ENCODE measurements at places on chromosomes 11 and 22.

GRCh38 chr11:93063086-93063485 is 93.6 kb downstream of the MTNR1B start:
- DNase-seq = no peak

DNA sequence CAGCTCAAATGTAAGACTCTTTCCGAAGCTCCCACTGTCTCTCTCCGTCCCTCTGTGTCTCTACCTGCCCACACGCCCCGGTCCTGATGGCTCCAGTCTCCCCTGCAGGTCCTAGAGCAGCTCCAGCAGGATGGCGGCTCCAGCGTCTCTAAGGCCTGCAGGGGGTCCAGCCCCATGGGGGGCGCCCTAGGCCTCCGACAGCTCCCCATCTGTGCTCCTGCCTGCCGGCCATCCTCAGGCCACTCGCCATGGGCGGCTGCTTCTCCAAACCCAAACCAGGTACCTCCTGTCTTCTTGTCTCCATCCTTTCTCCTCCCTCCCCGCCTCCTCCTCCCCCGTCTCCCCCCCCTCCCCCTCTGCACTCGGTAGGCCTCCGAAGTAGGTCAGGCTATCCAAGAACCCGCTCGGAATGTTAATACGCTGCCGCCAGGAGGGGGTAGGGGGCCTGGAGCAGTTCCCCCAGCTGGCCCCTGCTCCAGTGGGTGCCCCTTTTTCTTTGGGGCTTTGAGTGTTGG is 699 bp downstream of the AIFM3 start:
- no peak for DNase-seq

DNA sequence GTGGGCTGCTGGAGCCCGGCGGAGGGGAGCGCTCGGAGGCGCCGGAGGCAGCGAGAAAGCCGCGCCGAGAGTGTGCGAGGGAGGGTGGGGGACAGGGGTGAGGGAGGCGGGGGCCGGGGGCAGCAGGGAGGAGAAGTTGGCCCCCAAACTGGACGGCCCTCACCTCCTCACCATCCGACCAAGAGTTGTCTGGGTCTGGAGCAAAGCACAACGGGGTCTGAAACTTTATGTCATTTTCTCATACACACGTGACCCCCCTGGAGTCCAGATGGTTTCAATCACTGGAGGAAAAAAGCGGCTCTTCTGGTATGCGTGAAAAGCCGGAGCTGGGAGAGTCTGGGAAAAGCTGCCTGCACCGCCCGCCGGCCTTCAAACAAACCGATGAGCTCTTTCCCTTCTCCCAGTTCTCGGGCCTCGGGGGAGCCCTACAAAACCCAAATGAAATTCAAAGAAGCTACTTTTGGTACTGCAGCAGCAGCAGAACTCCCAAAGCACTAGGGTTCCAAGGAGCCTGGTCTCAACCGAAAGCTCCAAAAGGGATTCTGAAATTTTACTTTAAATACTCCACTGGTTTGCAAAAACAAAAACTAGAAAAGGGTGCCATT is 39.7 kb upstream of the AKIP1 start:
- DNase-seq = no peak

DNA sequence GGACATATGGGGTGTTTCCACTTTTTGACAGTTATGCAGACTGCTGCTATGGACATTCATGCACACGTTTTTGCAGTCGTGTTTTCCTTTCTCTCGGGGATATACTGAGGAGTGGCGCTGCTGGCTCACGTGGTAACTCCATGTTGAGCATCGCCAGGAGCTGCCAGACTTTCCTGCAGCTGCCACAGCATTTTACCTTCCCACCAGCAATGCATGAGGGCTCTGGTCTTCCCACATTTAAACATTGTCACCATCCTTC is 95.4 kb downstream of the TBC1D22A start:
- DNase-seq = no peak

DNA sequence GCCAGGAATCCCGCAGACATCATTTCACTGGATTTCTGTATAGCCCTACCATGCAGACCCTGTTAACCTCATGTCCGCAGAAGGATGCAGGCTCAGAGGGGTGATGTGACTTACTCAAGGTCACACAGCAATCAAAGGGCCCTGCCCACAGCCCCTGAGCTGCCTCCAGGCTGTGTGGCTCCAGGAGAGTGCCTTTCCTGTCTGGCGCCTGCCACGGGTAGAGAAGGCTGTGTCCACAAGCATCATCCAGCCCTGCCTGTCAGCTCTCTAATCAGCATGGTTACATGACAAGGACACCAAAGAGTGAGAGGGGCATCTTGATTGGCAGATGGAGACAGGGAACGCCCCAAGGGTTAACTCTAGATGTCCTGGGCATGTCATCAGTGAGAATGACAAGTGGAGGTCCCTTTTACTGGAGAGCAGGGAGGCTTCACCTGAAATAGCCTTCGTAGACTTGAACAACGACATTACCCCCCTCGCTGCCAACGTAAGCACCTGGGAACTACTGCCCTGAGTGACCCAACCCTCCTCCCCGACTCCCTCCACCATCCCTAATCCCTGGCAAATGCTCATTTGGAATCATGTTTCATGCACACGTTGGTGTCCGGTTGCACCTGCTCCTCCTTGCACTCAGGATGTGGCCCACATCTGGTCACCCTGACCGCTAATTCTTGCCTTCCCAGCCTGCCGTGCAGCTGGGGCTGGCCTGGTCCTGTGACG is 6.9 kb downstream of the FGF19 start:
- no peak for DNase-seq

DNA sequence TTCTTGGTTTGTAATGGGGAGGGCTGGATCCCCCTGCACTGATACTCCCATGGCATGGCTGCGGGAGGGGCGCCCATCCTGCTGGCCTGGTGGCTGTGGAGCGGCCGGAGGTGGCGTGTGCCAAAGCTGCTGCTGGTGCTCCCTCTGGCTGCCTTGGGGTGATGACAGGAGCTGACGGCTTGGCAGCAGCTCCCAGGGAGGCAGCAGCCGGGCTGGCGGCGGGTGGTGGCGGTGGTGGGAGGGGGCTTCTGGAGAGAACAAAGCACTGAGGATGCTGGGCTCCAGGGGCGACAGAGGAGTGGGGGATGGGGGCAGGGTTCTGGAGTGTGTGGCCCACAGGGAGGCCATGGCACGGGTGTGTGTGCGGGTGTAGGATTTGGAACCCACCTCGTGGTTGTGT is 11.4 kb upstream of the MPPED1 start:
- DNase-seq = no peak

GRCh38 chr22:37604074-37604473 is 4.6 kb upstream of the GGA1 start:
- no peak for DNase-seq

GRCh38 chr11:104091281-104092096 is 55.0 kb downstream of the DDI1 start:
- DNase-seq = no peak

GRCh38 chr11:114239753-114240161 is 56.4 kb upstream of the NNMT start:
- DNase-seq = no peak

All from activated CD4-positive, alpha-beta T cell treated with anti-CD3 and anti-CD28 coated beads, Interleukin-2, amount 10 ng/mL, durations not matched to agents 24 days and 14 days (primary cell).